ENCODE measurements at places on chromosomes 6 and 20. TPM values are rescaled to one million over a fixed set of nuclear protein-coding genes. Genes with fewer than 3 reads are reported as not detected.

The PLAGL1 gene
- 9.5 TPM for total RNA-seq

- DNase-seq: no peak
These were observed 2.4 kb downstream of the HEBP2 start for GRCh38 chr6:138406443-138406842.

The ID4 gene
- 16.3 TPM for total RNA-seq

The ZC2HC1B gene
- not detected for total RNA-seq

GRCh38 chr6:87277123-87277522 is 45.3 kb upstream of the SMIM8 start:
- no peak for DNase-seq

The COL20A1 gene
- total RNA-seq: not detected

The FRS3 gene
- 4.0 TPM for total RNA-seq

The ULBP1 gene
- 6.0 TPM for total RNA-seq

Measured in kidney epithelial cell (primary cell).